ENCODE measurements at places on chromosomes 3 and 15.
A peak's percentile ranks its signal among the peaks of the same experiment; 100 is the strongest.

- DNase-seq = no peak
Measured at GRCh38 chr3:112365035-112365434, 32.1 kb downstream of the CD200 start.

DNA sequence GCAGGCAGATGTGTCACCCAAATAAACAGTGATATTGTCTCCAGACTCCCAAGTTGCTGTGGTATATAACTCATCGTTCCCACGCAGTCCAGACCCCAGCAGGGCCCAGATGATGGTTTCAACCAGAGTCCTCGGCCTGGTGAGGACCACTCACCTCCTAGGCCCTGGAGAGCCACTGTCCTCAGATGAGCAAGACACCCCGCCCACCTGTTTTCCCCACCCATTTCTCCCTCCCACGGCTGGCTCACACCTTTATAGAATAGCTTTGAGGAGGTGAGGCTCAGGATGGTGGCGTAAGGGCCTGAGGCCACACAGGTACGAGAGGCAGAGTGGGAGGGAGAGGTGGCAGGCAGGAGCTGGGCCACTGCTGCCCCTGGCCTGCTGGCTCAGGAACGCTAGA is 7.5 kb downstream of the MESP1 start:
- no peak for DNase-seq

GRCh38 chr3:173410849-173411248 is 13.3 kb downstream of the NLGN1 start:
- DNase-seq = no peak

DNA sequence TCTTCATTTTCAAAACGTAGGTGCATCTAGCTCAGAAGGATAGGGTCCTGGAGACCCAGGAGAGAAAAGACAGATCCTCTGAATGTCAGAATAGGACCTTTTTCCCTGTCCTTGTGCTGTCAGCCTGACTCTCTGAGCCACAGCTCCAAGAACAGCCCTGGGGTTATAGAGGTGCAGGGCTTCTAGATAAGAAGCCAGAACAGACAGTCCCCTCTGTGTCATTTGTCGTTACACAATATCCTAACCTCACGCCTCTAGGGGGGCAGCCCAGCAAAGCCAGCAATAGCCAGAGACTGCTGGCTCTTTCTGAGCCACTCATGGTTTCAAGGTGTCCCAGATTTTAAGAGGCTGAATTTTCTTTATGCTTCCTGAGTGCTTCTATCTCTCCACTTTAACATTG is 153.2 kb upstream of the THBS1 start:
- no peak for DNase-seq

GRCh38 chr3:105195260-105195659 is 171.4 kb upstream of the ALCAM start:
- no peak for DNase-seq

GRCh38 chr15:100623301-100623700 is 20.9 kb downstream of the ASB7 start:
- no peak for DNase-seq

DNA sequence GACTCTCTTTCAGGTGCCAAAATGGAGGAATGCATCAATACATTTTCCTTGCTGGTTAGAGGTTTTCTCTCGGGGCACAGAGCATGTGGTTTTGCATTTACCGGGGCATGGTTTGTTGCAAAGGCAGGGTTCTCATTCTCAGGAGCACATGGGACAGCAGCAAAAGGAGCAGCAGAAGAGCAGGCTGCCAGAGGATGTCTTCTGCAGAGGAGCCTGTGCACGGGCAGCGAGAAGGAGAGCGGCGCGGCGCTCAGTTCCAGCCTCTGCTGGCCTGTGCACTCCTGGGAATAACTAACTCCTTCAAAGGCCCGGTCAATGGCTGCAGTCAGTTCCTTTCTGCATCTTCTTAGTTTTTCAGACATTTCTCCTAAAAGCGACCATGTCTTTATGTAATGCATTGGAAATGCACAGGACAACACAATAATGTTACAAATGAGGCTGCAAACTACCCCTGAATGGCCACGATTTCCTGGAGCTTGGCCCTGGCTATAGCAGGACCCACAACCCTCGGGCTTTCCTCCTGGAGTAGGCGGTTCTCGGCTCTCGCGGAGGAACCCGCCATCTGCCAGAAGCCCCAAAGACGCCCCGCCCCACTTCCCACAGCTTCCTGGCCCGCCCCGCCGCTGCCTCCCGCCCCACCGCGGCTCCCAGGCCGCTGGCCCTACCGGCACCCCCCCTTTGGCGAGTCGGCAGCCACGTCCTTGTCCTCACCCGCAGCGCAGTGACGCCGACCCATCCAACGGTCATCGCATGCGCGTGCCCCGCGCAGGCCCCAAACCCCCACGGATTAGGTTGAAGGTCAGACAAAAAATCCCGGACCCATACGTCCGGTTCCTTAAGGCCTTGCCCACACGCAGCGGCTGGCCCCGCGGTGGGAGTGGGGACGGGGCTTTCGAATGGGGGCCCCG is at the start of gene C3orf62:
Gene C3orf62 (minus strand): TSS at position 758 of the 908 bp plus-strand sequence. CDS start 360 bp downstream, at position 398.
- DNase-seq = peak; percentile 91

DNA sequence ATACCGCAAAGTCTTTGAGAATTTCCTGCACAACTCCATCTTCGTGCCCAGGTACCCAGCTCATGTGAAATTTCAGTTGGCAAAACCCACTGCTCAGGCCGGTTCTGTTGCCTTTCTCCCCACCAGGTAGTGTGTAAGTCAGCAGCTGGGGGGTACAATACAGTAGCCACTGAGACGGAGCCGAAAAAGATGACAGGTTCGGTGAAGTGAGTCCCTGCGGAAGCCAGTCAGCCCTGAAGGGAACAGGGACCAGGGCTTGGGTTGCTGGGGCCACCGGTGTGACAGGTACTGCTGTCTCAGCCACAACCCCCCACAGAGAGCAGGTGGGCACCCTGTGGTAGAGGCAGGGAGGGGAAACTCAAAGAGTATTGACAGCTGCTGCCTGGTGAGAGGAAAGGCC is 90.8 kb downstream of the PGPEP1L start:
- no peak for DNase-seq

- DNase-seq = peak; percentile 77
Measured at GRCh38 chr15:25710184-25710583, 152.9 kb downstream of the ATP10A start.

- no peak for DNase-seq
Measured at GRCh38 chr15:77415450-77416147, 4.3 kb downstream of the PEAK1 start.

- DNase-seq = peak; percentile 67
Measured at GRCh38 chr3:107430996-107431245, 53.7 kb downstream of the CCDC54 start.

- DNase-seq = no peak
Measured at GRCh38 chr3:3429841-3430240, 250.3 kb upstream of the CRBN start.

DNA sequence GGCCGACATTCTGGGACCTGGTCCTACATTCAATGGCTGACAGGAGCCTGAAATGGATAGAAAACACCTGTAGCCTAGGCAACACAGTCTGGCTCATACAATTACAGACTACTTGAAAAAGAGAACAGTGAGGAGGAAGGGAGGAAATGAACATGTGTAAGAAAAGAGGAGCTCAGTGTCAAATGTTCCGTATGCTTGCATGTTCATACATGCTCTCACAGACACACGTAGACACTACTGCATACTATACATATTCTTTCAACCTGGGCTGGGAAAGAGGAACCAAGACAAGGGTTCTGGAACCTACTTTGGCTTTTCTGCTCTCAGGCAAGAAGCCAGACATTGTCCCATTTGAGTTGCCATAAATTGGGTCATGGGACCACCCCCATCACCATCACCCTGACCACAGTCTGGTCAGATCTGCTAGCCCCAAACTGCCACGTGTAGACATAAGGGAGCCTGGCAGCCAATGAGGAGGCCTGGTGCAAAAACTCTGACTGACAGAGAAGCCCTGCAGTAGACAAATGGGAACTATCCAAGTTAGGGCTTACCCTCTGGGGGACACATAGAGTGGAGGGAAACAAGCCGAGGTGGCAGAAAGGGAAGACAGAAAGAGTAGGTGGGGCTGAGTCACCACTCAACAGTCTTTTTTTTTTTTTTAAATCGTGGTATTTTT is 310.0 kb downstream of the SHQ1 start:
- DNase-seq = no peak

- no peak for DNase-seq
Measured at GRCh38 chr3:131110087-131110486, 83.4 kb downstream of the NEK11 start.

DNA sequence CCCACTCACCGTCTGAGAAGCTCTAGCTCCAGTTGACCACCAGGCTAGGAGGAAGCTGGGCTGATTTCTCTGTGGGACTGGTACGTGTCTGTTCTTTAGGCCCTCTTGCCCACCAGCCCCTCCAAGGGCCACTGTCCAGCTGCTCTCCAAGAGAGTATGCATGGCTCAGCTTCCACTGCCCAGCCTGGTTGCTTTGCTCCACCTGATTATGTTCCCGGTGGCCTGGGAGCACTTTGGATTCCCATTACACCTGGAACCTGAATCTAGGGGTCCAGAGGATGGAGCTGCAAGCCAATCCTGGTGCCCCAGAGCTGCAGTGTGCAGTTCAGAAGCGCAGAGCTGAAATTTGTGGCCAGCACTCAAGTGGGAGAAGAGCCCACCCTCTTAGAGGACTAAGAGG is 402.1 kb upstream of the CNTN6 start:
- DNase-seq = no peak

- no peak for DNase-seq
Measured at GRCh38 chr15:32936283-32936918, 218.6 kb downstream of the GREM1 start.

- no peak for DNase-seq
Measured at GRCh38 chr3:193313061-193313958, 65.2 kb downstream of the ATP13A5 start.

GRCh38 chr15:70704731-70705130 is 58.6 kb downstream of the UACA start:
- DNase-seq = no peak

DNA sequence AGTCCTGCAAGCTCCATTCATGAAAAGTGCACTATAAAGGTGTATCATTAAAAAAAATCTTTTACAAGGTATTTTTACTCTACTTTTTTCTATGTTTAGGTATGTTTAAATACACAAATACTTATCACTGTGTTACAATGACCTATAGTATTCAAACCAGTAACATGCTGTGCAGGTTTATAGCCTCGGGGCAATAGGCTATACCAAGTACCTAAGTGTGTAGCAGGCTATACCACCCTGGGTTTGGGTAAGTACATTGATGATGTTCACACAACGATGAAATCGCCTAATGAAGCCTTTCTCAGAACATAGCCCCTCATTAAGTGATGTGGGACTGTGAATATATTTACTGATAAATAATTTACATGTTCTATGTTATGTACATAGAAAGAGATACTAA is 104.6 kb downstream of the ATP1B3 start:
- DNase-seq = no peak

GRCh38 chr3:42755681-42756578 is 17.1 kb downstream of the CCDC13 start:
- DNase-seq = peak; percentile 58

GRCh38 chr3:115254492-115255196 is 107.6 kb upstream of the ZBTB20 start:
- DNase-seq = no peak

DNA sequence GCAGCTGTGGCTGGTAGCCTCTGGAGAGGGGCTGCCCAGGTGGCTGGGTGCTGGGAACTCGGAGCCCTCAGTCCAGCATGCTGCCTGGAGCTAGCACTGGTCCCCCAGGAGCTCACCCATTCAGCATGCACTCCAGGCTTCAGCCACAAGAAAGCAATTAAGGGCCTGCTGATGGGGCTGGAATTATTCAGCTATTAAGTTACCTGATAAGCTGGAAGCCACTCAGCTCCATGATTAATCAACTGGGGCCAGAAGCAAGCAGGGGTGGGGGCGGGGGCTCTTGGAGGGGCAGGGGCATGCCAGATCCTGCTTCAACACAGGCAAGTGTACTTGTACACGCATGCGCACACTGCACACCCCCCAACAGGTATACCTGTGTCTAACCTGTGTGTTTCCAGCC is 22.1 kb upstream of the TMEM115 start:
- DNase-seq = no peak

GRCh38 chr3:36803091-36803791 is 38.9 kb upstream of the DCLK3 start:
- DNase-seq = no peak

DNA sequence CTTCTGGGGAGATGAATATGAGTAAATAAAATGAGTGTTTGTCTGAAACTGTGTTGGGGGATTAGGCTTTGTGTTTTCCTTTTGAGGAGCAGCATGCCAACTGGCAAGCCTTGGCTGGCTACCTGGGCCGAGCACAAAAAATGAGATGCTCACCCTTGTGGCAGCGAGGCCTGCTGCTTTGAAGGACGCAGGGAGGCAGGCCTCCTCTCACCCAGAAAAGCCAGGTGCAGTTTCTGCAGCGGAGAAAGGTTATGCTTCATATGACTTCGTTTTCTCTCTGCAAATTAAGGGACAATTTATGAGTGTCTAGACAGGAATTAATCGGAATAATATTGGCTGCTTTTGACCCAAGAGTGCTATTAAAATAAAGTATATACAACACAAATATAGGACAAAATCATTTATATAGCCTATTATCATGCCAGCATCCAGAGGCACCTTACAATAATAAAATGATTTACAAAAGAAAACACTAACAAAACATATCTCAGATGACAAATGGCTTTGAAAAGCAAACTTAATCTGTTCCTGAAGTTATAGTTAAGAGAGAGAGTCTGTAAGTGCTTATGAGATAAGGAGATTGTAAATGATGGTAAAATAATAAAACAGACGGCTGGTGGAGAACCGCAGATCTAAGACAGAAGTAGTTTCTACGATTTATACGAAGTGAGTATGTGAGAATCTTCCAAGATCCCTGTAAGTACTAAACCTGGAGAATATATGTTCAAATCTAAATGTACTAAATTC is 682.8 kb upstream of the NR2F2 start:
- no peak for DNase-seq

GRCh38 chr3:57557085-57557537 is 1.0 kb downstream of the PDE12 start:
- DNase-seq = peak; percentile 75

- no peak for DNase-seq
Measured at GRCh38 chr3:132997404-132998185, 40.6 kb upstream of the TMEM108 start.

GRCh38 chr3:148816981-148817525 is 10.6 kb upstream of the CPB1 start:
- DNase-seq = no peak

- no peak for DNase-seq
Measured at GRCh38 chr3:140763532-140763931, 85.7 kb downstream of the TRIM42 start.

- DNase-seq = no peak
Measured at GRCh38 chr15:66186049-66186825, 67.3 kb downstream of the MEGF11 start.

DNA sequence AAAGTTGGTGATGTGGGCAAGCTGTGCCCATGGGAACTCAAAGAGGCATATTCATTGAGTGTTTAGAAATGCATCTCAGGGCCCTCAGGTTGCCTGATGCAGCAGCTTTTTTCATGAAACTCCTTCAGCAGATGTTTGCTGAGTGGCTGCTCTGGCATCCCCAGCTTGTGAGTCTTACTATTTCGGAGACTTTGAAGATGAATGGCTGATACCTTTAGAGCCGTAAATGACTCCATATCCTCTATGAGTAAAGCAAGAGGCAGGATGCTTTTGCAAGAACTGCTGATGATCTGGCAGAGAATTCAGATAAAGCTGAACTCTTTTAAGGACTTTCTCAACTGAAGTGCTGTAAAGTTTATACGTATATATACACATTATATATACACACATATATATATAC is 384.3 kb downstream of the CACNA2D3 start:
- no peak for DNase-seq

GRCh38 chr3:186209810-186210752 is 101.2 kb upstream of the ETV5 start:
- no peak for DNase-seq

- no peak for DNase-seq
Measured at GRCh38 chr3:124609402-124609801, 120.8 kb upstream of the UMPS start.

All from activated effector memory CD4-positive, alpha-beta T cell treated with anti-CD3 and anti-CD28 coated beads, Interleukin-2, amount 50 U/mL, for 16 hours (primary cell).